CD4-positive, alpha-beta T cell treated with Interleukin-4 for 4 hours (primary cell): ENCODE measurements at places on chromosomes 3 and 15.

DNA sequence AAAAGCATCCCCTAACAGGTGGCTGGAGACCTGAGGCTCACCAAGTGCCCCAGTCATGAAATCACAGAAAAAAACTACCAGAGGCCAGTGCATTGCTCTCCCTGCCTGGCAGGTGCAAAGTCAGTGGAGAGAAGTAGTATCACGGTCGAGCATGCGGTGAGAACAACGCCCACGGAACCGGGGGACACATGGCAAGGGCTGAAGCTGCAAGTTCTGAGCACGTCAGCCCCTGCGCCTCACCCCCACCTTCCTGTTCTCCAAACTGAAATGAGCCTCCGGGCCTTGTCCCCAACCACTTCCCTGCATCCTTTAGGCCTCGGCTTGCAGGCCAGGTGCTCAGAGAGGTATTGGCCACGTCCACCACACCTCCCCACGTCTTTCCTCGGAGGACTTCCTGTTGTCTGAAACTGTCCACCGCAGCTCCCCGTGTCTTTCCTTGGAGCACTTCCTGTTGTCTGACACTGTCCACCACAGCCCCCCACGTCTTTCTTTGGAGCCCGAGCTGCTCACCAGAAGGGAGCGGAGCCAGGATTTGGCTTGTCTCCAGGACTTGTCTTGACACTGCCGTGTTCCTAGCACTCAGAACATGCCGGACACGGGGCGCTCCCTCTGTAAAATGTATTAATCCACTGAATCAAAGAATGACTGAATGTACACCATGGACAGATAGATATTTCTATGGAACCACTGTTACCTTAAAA lies 43.9 kb downstream of the NSMCE3 start:
- DNase-seq = no peak

GRCh38 chr3:194534243-194534642 lies 47.4 kb upstream of the ATP13A3 start:
- DNase-seq = no peak

GRCh38 chr3:23739536-23739935 lies 66.2 kb upstream of the UBE2E1 start:
- no peak for DNase-seq

DNA sequence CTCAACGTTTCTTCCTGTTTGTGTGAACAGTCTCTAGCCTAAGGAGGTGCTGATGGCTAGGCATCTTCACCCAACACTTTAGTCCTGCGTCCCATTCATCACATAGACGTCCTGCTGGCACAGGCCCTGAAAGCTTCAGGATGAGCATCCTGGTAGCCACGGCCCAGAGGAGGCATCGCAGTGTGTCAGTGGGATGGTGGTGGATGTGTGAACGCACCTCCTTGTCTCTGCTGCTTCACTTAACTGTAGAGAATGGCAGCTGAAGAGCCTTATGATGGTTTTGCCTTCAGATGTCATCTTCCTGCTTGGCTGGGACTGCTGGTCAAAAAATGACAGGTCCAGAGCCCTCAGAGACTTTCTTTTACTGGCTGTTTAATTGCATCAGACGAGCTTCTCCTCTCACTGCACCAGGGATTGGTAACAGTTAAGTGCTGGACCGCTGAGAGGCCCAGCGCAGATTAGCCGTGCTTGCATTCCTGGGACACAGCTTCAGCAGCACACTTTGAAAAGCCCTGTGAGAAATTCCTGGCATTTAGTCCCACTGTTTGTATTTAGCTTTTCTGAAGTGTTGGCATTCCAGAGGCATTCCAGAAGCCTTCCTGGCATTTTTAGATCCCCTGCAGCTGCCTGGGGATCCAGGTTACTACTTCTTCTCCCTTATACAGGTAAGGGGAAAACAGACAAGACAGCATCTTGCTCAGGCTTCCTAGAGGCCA lies 132.4 kb upstream of the PLXNA1 start:
- no peak for DNase-seq

DNA sequence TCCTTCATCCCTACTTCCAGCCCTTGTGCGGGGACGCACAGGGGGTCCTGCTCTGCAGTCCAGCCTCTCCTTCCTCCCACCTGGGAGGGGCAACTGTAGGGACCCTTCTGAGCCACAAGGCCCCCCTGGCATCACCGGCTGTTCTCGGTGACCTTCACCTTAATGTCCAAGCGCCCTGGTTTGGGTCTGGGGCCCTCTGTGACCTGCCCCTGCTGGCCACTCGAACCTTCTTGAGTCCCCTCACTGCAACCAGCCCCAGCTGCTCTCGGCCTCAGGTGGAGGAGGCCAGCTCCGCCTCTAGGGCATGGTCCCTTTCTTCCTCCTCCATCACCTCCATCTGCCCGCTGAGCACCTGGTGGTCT lies 57.9 kb downstream of the RGMA start:
- DNase-seq = no peak
